ENCODE measurements at places on chromosomes 7 and 10.

GRCh38 chr7:100192969-100193368 lies 15.3 kb downstream of the STAG3 start:
- DNase-seq: no peak

- no peak for DNase-seq
Measured at GRCh38 chr7:36034020-36034419, 119.0 kb upstream of the EEPD1 start.

DNA sequence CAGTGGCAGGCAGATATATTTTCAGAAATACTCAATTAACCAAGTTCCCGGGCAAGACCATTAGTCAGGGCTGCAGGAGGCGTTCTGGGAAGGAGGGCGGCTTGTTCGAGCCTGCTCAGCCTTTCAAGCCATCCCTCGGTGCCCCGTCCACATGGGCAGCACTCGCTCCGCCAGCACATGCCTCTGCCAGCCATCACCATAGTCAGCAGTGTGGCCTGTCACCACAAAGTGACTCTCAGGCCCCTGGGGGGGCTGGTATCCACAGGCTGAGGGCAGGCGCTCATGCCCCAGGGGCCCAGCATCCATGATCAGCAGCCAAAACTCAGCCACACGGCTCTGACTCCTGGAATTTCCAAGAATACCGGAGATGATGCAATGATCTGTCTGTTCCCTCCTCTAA lies 81.9 kb downstream of the CHST15 start:
- DNase-seq: no peak

GRCh38 chr10:128062331-128062880 lies 63.8 kb downstream of the MKI67 start:
- no peak for DNase-seq

DNA sequence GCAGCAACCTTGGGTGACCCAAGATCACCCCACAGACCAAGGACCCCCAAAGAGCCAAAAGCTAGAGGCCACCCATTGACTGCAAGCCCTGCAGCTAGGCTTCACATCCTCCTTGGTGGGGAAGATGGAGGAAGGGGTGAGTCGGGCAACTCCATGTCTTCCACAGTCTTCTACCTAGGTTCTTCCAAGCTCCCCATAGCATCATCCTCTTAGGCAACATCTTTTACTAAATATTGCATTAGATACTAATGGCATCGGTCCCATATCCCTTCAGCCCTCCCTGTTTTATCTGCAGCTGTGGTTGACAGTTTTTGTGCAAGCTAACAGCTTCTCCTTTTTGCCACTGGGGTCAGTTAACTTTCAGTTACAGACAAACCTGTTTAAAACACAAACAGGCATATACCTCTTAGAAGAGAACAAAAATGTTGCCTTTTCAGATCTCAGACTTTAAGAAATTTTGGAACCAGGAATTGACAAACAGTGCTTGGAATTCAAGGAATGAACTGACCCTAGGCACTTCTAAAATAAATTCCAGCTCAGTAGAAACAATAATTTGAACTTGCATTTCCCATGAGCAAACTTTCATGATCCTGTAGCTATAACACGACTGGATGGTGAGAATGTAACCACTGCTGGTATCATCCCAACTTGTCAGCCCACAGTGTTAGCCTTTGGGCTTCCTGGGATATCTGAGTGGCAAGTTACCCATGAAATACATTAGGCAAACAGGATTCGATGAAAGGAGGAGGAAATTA lies 33.9 kb upstream of the MSMB start:
- no peak for DNase-seq

DNA sequence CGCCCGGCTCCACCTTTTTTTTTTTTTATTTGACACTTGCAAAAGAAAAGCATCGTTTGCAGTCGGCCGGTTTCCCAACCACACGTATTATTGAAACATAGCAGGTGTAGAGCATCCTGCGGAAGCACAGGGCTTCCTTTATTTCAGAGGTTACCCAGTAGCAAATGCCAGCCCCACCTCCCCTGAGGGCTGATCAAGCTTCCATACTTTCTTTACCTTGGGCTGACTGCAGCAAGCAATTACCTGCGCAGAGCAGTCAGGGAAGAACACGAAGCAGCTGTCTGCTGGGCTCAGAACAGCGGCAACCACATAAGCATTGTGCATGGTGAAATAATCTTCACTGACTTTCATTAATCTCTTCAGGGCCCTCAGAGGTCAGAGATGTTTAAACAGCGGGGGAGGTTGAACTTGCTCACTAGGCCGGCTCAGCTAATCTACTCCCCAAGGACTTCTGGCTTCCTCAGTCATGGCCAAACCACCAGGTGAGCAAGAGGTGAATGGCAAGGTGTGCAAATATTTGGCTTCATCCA lies 784.7 kb upstream of the AUTS2 start:
- DNase-seq: no peak

GRCh38 chr10:24039897-24040296 lies 169.0 kb upstream of the KIAA1217 start:
- no peak for DNase-seq

DNA sequence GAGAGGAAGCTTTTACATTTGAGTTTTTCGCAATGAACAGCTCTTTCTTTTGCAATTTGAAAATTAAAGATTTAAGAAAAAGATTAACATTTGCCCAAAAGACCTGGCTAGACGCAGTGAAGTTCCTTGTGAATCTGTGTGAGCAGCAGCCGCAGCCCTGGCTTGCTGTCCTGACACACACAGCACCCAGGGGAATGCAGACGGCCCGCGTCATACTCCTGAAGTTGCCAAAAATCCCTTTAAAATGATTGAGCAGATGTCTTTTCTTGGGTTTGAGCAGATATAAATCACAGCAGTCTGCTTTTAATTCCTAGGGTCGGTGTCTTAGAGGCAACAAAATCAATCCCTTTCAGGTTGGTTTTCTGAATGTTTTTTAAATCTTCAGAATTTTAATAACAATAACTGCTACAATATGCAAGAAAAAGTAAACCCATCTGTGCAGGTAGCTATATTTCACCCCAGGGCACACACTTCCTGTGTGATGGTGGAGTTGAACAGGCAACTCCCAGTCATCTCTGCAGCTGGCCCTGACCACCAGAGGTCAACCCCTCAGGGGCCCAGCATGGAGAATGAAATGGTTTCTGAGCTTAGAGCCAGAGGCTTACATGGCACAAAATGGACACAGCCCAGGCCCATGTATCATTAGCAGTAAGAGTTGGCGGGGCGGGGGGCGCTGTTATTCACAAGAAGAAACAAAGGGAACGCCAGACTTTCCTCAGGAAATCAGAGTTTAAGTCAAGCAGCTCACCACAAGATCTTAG lies 32.2 kb upstream of the TRIL start:
- DNase-seq: no peak

GRCh38 chr7:149704507-149704906 lies 68.9 kb downstream of the ZNF467 start:
- no peak for DNase-seq

DNA sequence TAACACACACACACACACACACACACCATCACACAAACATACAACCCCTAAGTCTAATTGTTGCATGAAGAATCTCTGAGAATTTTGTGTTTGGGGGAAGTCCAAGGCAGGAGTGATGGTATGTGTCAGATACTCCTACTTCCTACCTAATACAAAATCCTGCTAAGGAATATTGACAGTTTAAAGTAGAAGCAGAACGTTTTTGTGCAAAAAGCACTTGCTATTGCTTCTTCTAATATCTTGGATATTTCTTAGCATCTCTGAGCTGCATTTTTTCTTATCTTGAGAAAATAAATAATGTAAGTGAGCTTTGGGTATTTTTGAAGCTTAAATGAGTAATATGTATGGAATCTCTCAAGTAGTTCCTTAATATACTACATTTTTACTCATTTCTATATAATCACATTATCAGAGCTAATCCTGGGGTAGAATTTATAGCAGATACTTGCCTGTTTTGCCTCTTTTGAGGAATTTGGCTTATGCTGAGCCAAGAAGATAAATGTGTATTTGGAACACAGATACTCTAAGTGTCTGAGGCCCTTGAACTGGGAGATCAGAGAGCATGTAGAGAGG lies 212.3 kb downstream of the DKK1 start:
- no peak for DNase-seq
